Left kidney (tissue), 8 donors: ENCODE measurements at places on chromosomes 7 and 10. TPM values are rescaled to one million over a fixed set of nuclear protein-coding genes. Genes with fewer than 3 reads are reported as not detected.

DNA sequence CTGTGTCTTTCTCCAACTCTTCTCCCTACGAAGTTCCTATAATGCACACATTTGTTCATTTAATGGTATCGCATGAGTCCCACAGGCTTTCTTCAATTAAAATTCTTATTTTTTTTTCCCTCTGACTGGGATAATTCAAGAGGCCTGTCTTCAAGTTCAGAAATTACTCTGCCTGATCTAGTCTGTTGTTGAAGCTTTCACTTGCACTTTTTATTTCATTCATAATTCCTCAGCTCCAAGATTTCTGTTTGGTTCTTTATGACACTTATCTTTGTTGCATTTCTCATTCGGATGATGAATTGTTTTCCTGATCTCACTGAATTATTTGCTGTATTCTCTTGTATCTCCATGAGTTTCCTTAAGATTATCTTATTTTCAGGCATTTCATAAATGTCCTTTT is 103.9 kb downstream of the RSU1 start:
- no peak for DNase-seq

DNA sequence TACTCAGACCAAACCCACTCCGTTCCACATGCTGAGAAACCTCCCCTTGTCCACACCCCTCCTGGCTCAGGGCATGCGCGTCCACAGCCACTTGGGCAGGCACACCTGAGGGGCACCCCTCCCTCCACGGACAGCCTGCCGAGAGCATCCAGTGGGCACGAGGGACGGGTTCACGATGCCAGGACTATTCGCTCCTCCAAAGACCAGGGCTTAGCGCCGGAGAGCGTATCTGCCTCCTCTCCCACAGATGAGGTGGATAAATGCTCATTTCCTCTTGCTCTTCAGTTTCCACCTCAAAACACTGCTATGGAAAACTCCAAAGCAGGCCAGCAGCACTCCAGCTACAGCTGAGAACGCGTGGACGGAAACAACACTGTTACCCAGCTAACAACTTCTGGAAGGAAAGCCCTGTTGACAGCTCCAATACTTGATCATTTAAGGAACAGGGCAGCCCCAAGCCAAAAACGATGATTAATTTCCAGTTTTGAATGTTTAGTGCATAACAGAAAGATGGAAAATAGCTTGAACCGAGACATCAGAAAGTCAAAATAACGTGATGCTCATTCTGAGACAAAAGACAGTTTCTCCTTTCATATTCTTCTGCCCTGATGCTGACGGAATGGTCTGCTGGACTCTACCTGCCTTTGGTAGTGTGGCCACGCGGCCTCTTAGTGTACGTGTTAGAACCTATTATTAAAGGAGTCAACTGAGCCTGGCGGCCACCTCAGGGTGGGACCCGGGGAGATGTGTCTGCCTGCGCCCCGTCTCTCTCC is 204.7 kb downstream of the DNAJB6 start:
- DNase-seq = no peak

DNA sequence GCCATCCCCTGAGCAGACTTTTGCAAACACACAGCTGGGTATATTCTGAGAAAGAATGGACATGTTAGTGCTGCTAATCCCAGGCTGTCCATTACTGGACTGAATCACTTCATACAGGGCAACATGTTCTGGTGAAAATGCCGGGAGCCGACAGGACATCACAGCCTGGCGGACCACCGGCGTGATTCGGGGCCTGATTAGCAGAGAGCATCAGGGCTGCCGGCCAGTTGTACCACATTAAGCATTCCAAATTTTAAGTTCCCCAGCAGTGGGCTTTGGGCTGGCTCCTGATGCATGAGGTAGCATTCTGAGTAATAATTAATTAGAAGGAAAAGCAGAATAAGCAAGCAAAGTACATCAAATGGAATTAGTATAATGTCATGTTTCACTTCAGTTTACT is 229.0 kb downstream of the GRID1 start:
- DNase-seq = no peak

DNA sequence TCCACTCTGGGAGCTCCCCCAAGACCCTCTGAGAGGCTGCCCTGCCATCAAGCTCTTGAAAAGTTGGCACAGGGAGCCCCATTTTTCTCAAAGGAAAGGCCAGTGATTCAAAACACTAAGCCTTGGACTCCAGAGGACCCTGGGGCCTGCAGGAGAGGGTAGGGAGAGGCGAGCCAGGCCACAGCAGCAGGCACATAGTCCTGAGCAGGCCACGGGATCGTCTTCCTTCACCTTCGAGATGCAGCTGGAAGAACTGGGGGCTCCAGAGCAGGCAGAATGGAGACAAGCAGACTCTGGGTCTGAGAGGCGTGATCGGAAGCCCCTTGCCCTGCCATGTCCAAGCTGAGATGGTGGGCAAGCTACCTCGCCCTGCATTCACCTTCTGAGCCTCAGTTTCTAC is 13.9 kb downstream of the TNS3 start:
- no peak for DNase-seq

DNA sequence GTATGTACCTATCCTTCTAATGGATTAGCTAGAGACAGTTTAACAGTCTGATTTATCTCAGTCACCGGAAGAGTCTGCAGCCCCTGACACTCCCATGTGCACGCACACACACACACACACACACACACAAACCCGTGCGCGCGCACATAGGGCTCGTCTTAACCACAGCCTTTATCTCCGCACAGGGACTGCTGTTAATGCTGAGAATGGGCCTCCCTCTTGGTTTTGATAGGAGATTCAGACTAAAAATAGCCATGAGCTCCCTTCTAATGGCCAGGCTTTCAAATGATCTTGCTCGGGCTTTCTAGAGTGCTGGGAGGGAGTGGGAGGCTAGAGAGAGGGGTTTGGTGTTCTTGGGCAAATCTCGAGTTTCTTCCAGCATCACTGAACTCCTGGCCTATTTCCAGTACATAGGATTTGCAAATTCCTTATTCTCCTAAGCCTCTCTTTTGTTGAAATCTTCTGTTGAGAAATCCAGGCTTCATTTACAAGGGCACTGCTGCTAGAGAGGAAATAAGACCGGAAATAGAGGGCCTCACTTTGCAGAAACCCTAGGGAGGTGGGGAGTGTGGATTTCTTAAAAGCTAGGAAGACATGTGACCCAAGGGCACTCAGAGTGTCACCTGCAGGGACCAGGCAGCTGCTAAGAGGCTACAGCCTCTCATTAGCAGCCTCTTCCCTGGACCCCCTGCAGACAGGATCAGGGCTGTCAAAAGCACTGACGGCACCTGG is 2.4 kb downstream of the TMEM72 start:
- peak; percentile 62 for DNase-seq

DNA sequence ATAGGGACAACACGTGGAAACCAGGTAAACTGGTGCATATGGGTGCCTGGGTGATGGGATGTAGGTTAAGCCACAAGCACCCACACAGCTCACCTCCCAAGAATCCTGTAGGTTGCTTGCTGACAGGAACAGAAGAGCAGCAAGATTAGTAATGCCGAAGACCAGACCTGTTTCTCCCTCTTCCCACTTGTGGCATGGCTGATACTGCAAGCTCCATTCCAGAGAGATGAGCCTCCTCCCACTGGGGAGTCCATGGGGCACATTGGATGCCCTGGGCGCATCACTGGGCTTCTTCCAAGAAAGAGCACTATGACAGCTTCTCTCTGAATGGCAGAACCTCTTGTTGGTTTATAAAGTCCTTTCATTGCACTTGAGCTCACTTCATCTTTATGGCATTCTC is 44.4 kb upstream of the LOXL4 start:
- no peak for DNase-seq

GRCh38 chr7:19677180-19677579 is 31.7 kb downstream of the POLR1F start:
- DNase-seq = no peak

DNA sequence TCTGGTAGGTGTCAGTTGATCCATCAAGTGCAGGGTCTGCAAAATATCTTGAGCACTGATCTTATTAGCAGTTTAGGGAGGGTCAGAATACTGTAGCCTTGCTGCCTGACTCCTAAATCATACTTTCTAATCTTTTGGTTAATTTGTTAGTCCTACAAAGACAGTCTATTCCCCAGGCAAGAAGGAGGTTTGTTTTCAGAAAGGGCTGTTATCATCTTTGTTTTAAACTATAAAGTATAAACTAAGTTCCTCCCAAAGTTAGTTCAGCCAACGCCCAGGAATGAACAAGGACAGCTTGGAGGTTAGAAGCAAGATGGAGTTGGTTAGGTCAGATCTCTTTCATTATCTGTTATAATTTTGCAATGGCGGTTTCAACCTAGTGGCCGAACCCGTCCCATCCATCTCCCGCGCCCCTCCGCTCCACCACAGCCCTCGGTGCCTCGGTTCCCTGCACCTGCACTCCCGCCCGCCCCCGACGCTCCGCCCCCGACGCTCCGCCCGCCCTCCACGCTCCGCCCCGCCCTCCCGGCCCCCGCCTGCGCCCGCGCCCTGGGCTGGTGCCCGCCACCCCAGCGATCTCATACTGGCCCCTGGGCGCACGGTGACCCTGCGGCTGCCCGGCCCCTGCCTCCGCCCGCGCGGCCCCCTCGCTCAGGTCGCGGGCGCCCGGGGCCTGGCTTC is at the start of gene ADCK2:
TSS of gene ADCK2 (plus strand) at position 564 of the 681 bp plus-strand sequence. CDS start 386 bp downstream, outside the sequence.
- no peak for DNase-seq

DNA sequence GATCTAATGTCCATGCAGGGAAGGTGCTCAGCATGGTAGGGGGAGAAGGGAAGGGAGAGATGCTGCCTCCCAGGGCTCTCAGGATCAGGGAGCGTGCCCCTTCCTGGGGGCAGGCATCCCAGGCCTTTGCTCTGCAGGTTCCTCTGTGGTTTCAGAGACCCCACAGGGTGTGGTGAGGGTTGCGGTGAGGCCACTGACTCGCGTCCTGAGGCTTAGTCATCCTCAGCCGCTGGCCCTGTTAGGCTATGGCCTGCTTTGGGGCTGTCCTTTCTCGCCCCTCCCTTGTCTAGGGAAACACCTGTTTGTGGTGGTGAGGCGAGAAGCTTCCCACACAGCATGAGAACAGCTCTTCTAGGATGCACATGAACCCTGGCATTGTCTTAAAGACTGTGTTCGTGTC is 558.3 kb upstream of the FOXK1 start:
- no peak for DNase-seq

DNA sequence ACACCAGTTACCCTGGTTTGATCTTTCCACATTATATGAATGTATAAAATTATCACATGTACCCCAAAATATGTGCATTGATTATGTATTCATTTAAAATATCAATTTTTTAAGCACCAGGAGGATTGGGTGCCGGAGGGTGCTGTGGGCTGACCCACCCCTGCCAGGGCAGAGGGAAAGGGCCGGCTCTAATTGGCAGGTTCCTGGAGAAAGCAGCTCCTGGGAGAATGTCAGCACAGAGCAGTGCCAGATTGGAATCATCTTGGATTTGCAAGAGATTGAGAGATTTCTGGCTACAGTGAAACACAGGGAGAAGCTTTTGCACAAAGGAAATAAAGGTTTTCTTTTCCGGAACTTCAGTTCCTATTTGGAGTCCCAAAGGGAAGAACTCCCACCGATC is 264.4 kb upstream of the TCERG1L start:
- no peak for DNase-seq

- no peak for DNase-seq
These were observed 161.0 kb downstream of the SKIDA1 start for GRCh38 chr10:21364196-21365114.

- no peak for DNase-seq
These were observed 59.9 kb downstream of the MRPL32 start for GRCh38 chr7:42991913-42992591.

GRCh38 chr7:112154690-112155089 is 51.5 kb downstream of the DOCK4 start:
- no peak for DNase-seq

DNA sequence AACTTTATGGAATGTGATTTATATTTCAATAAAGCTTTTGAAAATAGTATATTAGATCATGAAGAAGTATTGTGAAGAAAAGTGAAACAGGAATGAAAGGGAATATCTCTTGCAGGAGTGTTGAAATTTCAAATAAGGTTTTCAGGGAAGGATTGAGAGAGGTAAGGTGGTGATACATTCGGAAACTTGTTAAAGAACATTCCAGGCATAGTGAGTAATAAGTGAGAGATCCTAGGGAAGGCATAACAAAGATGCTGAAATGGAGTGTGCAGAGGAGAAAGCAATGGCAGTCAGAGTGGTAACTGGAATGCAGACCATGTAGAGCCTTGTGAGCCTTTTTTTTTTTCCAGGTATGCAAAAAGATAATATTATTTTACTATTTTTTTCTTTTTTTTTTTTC is 4.1 kb downstream of the OR9A4 start:
- no peak for DNase-seq

- DNase-seq = no peak
These were observed 236.5 kb upstream of the SEMA3D start for GRCh38 chr7:85423209-85423895.

DNA sequence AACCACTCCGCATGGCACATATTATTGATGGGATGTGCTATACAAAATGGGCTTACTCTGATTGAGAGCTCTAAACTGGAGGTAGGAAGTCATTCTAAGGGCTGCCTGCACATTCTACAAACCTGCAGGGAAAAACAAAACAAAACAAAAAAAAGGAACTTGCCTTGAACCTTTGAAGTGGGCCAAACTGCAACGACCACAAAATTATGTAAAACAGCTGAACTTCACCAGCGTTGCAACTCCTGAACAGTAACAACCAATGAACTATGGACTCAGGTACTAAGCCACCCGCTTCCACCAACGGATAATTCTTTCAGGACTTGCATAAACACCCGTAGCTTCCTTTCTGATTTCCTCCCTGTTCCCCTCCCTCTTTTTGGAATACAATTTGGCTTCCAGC is 80.4 kb downstream of the ZNF248 start:
- DNase-seq = no peak

DNA sequence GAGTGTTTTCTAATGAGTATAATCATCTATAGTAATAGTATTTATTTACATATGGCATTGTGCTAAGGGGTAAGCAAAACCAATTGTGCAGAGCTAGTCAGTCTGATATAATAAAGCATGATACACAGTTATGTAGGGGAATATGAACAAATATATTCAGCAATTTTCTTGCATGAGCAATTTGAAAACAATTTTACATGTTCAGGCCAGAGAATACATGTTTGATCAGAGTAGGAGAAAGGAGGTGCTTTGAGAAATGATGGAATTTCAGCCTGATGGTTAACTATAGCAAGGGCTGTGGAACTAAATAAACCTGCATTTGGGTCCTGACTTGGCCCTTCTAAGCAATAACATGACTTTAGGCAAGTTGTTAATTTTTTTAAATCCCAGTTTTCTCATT is 214.5 kb downstream of the TWIST1 start:
- DNase-seq = no peak

DNA sequence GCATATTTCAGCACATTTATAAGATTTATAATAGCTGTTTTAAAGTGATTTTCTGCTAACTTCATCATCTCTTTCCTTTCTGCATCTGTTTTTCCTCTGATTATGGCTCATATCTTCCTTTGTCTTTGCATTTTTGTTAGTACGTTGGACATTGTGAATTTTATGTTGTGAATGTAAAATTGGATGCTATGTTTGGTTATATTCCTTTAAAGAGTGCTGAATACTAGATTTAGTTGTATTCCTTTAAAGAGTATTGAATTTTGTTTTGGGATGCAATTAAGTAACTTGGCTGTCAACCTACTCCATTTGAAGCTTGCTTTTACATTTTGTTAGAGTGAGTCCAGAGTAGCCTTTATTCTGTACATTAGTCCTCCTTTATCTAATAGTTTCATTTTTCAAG is 81.2 kb downstream of the ZNF777 start:
- DNase-seq = no peak

YWHAG gene
- polyA plus RNA-seq = 126 TPM

XRCC2 gene
- 14.9 TPM for polyA plus RNA-seq

PNPLA8 gene
- 39.7 TPM for polyA plus RNA-seq
